SK-N-MC (cell line): ENCODE measurements at places on chromosomes 1 and 21.

- DNase-seq: no peak
Observed at GRCh38 chr1:201260648-201261311, 22.5 kb upstream of the PKP1 start.

- DNase-seq: no peak
Observed at GRCh38 chr1:172566196-172566997, 33.4 kb downstream of the SUCO start.

DNA sequence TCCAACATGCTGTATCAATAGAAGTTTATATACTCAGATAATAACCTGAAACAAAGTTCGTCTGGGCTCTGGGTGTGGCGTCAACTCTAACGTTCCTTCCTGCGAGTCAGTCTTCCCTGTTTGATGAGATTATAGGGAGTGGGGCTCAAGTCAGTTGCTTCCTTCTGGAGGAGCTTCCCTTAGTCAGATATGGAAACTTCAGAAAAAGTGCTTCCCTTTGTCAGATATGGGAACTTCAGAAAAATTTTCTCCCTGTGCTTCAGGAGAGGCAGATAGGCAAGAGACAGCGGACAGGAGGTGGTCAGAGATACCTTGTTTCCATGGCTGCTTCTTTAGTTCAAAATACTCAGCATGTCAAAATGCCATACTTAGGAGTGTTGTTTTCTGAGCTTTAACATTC is 51.1 kb upstream of the PRDX6 start:
- DNase-seq: no peak

DNA sequence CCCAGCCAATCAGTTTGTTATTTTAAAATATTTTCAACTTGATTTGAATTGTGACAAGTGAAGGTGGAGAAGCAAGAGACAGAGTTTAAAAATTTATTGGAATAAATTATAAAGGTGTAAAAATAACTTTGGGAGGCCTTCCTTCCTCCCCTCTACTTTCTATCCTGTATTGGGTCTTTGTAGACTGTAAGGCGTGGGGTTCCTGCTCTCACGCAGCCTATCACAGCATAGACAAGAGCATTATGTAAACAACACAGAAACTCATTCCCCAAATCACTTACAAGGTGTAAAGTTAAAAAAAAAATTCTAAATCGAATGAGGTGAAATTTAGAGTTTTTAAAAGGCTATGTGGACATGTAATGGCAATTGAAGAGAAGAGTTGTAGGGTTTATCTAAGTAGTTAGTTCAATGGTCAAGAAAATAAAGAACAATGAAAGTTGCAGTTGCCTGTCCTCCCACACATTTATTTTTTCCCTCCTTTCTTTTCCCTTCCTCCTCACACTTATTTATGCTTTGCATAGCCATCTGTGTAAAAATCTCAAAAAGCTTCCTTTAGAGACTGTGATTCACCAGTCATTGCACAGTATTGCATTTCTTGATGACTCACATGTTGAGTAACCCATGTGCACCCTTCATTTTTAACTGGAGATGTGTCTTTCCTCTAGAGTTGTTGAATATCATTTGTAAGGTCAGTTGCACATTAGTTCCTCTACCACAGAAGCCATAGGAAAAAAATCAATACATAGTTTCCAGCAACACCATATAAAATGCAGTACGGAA is 242.2 kb downstream of the PTPRC start:
- no peak for DNase-seq
